ENCODE measurements at places on chromosomes 2 and 18. TPM values are rescaled to one million over a fixed set of nuclear protein-coding genes. Genes with fewer than 3 reads are reported as not detected.

DNA sequence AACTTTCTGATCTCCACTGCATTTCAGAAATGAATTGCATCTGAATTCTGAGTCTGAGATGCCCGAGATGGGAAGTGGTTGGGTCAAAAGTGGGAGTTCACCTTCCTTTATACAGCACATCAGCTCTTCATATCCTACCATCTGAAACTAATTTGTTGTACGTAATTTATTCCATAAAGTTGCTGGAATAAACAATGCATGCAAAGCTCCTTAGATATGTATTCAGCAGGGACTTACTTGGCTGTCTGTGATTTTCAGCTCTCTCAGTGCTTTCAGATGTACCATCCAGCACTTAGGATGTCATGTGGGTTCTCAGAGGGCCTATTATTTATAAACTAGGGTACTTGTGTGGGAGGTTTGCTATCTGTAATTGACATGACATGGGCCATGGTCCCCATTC lies 46.9 kb upstream of the EFEMP1 start:
- DNase-seq = no peak

DNA sequence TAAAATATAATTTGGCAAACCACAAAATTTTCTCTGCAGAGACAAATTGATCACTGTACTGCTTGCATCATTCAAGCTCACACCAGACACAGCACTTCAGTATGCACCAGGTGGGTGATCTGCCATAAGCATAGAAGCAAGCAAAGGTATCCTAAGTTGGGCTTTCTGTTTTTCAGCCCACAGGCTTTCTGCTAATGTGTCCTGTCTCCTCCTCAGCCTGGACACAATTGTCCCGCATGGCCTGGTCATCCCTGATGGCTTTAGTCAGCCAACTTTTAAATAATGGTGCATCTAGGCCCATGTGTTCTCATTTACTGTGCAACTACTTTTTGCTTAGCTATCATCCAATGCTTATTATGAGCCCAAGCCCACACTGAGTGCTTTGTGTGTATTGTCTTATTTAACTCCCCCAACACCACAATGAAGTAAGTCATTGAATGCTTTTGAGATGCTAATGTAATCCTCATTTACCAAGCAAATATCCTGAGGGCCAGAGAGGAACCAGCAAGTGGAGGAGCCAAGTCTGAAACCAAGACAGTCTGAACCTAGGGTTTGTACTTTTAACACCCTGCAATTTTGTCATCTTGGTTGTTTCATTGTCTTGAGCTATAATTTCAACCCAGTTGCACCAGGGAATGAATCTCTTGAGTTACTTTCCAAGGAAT lies 111.2 kb upstream of the SETBP1 start:
- no peak for DNase-seq

DNA sequence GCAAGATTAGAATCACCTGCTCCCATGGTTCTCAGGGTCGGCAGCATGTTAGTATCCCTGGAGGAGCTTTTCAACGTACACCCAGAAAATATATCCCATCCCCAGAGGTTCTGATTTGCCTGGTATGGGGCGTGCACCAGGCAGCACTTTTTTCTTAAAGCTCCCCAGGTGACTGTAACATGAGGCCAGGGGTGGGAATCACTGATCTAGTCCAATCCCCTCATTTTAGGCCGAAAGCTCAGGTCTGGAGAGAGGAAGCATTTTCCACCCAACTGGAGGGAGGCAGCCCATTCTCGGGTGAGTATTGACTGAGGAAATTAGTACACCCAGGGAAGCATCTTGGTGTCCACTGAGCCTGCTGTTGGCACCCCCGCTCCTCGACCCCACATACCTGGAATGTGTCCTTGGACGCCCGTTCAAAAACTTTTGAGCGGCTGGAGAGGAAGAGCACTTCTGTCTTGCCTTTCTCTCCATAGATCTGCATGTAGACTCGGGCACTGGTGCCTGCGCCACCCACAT lies 94.3 kb downstream of the LOXHD1 start:
- no peak for DNase-seq

DNA sequence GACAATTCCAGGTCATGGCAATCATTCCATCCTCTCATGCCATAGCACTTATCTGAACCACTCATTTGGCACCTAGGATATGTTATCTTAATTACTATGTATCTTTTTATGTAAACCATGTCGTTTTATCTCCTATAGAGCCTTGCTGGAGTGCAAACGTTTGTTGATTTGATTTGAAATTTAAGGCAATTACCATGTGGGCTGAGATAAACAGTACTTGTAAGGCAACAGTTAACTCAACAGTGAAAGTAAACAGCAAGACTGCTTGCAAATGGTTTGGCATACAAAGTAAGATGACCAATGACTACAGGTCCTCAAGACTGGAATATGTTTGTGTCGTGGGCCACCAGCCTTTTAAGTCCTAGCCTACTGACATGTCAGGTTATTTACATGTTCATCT lies 133.7 kb upstream of the ZFP36L2 start:
- no peak for DNase-seq

- DNase-seq = no peak
Measured at GRCh38 chr2:15938803-15939555, 1.4 kb upstream of the MYCN start.

- no peak for DNase-seq
Measured at GRCh38 chr2:204917089-204917701, 371.9 kb downstream of the PARD3B start.

DNA sequence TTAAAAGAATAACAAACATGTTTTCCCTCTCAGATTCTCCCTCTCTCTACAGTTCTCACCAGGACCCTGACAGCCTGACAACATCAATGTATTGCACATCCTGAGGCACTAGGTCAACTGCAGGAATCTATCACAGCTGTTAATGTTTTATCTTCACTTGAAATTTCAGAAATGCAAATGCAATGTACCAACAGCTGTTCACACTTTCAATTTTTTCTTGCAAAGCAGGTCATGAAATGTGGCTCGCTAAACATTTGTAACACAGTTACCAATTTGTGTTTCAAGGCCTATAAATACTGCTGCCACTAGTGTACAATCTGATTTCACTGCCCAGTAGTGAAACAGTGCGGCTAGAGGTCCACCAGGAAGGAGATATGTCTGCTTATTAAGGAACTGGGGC lies 147.8 kb downstream of the EXOC6B start:
- no peak for DNase-seq

- DNase-seq = no peak
Measured at GRCh38 chr2:96503637-96504243, 1.4 kb downstream of the NEURL3 start.

GRCh38 chr2:179861416-179862067 lies at the start of gene ZNF385B:
ZNF385B (minus strand) TSS chr2:179861612.
- DNase-seq = peak; percentile 84

GRCh38 chr2:66634784-66635183 lies 199.9 kb downstream of the MEIS1 start:
- no peak for DNase-seq

- peak; percentile 82 for DNase-seq
Measured at GRCh38 chr2:159904127-159904958, 106.3 kb upstream of the CD302 start.

DNA sequence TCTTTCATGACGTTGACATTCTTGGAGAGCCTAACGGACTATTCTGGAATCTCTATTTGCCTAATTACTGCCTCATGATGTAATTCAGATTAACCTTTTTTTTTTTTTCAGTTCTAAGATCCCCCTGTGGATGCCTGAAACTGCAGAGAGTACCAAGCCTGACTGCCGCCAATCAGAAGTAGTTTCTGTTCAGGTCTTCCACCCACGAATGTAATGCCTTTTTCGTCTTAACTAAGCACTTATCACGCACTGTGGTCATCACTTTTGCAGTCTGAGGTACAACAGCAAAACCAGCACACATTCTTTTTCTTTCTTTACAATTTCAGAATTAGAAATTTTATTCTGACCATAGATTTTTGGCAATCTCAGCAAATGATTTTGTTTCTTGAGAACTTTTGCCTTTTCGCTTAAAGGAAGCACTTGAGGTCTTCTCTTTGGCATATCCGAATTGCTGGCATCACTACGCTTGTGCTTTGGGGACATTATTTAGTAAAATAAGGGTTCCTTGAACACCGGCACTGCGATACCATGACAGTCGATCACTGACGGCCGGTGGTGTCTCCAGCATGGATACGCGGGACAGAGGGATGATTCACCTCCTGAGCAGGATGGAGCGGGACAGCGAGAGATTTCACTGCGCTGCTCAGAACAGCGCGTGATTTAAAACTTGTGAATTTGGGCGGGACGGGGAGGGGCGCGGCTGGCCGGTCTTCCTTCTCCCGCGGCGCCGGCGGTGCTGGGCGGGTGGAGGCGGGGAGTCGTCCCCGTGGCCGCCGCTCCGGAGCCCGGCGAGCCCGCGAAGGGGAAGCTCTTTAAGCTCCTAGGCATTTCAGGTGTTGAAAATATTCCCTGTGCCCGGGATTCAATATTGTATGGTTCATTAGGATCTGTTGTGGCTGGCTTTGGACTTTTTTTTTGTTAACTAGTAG lies 32.0 kb upstream of the GPR55 start:
- DNase-seq = peak; percentile 89

GRCh38 chr18:79868811-79869541 lies 71.2 kb downstream of the KCNG2 start:
- no peak for DNase-seq

DNA sequence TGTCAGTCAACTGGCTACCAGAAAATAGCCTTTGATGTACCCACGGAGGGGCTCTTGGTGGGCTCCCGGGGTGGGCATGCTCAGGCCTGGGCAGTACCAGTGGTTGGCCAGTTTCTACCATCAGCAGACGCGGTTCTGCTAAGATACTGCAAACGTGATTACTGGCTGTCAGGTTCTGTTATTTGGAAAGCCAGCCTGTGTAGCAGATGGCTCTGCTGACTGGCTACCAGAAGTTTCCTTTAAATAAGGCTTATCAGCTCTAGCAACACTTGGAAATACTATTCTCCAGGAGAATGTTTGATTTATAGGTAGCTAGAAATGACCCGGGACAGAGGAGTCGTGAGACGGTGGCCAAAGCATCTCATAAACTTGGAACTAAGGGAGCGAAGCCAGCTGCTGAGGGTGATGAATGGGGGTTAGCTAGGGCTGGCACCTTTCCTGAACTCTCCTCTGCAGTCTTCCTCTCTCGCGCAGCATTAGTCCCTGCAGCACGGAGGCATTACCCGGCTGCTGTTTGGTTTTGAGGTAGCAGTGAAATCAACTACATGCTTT lies 171.9 kb downstream of the AGAP1 start:
- DNase-seq = no peak

- no peak for DNase-seq
Measured at GRCh38 chr2:30455114-30455738, 8.2 kb downstream of the LCLAT1 start.

- no peak for DNase-seq
Measured at GRCh38 chr2:109080109-109080508, 48.9 kb upstream of the SH3RF3 start.

DNA sequence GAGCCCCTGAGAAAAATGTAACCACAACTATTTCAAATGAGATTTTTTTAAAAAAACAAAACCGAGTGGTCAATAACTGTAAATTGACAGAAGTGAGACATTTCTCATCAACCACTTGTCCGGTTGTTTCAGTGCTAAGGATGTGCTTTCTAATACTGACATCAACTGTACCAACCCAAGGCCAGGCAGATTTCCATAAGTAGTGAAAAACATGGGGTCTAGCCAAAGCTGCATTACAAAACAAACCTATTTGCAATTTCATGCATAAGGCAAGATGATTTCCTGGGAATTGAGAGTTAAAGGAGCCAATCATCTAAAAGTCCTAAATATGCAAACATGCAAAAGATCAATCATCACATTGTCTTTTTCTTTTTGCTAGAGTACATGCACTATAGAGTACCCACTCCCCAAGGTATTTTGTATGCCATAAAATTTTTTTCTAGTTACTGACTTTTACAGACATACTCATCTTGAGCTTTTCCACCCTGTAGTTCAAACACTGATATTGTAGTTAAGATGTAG lies 22.6 kb downstream of the HNRNPLL start:
- DNase-seq = no peak

GRCh38 chr18:11818486-11819203 lies 32.6 kb upstream of the CHMP1B start:
- DNase-seq = no peak

GRCh38 chr2:238174701-238175100 lies 15.9 kb downstream of the ERFE start:
- DNase-seq = no peak

- DNase-seq = no peak
Measured at GRCh38 chr2:213148572-213149261, 2.7 kb downstream of the IKZF2 start.

- peak; percentile 88 for DNase-seq
Measured at GRCh38 chr2:70553334-70553583, 367 bp downstream of the TGFA start.

DNA sequence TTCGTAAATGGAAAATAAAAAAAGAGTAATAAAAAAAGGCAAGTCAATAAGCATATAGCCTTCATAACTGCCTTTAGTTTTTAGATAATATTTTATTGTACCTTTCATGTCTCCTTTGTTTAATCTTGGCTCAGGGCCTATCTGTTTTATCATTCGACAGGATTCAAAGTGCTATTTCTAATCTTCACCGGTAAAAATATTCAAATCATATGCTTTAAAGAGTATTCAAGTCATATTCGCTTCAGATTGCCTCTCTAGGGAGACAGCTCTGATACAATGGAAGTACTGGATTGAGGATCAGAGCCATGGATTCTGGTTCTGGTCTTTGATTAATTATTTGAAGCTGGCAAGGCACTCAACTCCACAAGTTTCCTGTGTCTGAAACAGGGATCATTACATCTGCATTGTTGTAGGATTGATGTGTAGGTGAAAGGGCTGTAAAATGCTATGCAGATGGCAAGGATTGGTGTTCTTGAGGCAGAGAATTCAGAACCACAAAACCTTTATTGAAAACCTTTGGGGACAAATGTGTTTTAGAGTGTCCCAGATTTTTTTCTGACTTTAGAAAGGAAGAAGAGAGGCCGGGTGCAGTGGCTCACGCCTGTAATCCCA lies 84.3 kb upstream of the RAPH1 start:
- DNase-seq = no peak

GRCh38 chr2:65880436-65880835 lies 448.0 kb upstream of the SPRED2 start:
- DNase-seq = no peak

- DNase-seq = no peak
Measured at GRCh38 chr2:220489121-220489520, 861.7 kb downstream of the SLC4A3 start.

DNA sequence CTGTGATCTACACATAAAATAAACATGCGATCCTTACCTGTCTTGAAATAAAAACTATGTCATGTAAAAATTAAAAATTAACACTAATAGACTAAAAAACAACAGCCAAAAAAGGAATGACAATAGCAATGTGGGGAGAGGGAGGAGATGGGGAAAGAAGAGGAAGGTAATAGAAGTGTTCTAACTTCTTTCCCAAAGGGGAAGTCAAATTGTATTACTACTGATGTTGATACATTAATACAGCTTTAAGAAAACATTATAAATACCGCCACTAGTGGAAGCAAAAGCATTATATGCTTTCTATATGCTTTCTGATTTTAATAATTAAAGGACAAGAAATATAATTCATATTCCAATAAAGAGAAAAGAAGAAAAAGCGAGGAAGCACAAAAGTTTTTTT lies 22.2 kb downstream of the ZNF516 start:
- DNase-seq = no peak

CASP10 gene
- total RNA-seq = 21.1 TPM

RIT2 gene
- not detected for total RNA-seq

MBD2 gene
- 55.3 TPM for total RNA-seq

PJVK gene
- total RNA-seq = 3.7 TPM

ABCB11 gene
- 3.6 TPM for total RNA-seq

FIGN gene
- 4.2 TPM for total RNA-seq

MIB1 gene
- total RNA-seq = 35.2 TPM

COL5A2 gene
- total RNA-seq = 28.7 TPM

CD8B2 gene
- 0.30 TPM for total RNA-seq

PID1 gene
- total RNA-seq = 33.9 TPM

SAG gene
- not detected for total RNA-seq

SERPINB5 gene
- total RNA-seq = not detected

CXCR1 gene
- 1.3 TPM for total RNA-seq

MTA3 gene
- total RNA-seq = 19.3 TPM

NCKAP5 gene
- 51.1 TPM for total RNA-seq

All from upper lobe of left lung (tissue), 6 donors.